ENCODE measurements at places on chromosomes 7 and 10.

DNA sequence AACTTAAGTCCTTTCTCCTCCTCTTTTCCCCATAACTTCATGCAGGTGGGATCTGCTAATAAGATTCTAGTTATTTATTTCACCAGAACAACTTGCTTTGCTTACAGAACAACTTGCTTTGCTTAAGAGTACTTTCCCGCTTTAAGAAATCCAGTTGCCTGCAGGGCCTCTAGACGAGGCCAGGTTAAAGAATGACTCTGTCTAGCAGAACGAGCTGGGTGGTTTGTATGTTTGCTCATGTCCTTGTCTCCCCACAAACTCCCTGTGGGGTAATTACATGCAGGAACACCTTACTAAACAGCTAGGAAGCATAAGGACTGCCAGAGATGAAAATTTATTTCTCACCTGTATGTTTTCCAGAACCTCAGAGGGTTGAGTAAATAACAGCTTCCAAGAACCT lies 8.8 kb upstream of the FZD8 start:
- no peak for DNase-seq

DNA sequence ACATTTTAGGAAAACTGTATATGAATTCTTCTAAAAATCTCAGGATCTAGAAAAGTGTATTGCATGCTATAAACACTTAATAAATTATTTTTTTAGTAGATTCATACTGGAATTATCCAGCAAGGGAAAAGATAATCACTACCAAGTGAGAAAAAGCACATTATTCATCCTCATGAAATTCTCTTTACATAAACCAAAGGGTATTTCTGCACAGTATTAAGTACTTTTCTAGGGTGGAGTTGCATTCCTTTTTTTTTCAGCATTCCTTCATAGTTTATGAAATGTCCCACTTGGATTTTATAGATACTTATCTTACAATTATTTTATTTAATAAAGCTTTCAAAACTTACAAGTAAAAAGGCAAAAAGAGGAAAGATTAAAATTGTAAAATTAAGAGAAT lies 403.3 kb downstream of the HGF start:
- no peak for DNase-seq

DNA sequence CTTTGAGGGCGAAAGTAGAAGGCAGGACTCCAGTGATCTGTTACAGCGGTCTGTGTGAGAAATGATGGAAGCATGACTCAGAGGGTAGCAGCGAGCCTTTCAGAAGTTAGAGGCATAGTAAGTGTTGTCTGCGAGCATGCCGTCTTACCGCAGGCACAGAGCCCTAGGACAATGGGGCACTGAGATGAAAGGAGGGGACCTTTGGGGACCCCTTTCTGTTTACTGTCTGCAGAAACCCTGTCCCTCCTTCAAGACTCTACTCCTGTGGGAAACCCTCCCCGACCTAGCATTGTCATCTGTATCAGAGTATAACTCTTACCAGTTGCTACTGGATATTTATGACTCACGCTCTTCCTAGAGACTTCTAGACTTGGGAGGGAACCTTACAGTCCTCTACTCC lies 87.2 kb upstream of the AGK start:
- DNase-seq, result no peak

- no peak for DNase-seq
These were observed 236.3 kb downstream of the KLF6 start for GRCh38 chr10:3548702-3549101.

DNA sequence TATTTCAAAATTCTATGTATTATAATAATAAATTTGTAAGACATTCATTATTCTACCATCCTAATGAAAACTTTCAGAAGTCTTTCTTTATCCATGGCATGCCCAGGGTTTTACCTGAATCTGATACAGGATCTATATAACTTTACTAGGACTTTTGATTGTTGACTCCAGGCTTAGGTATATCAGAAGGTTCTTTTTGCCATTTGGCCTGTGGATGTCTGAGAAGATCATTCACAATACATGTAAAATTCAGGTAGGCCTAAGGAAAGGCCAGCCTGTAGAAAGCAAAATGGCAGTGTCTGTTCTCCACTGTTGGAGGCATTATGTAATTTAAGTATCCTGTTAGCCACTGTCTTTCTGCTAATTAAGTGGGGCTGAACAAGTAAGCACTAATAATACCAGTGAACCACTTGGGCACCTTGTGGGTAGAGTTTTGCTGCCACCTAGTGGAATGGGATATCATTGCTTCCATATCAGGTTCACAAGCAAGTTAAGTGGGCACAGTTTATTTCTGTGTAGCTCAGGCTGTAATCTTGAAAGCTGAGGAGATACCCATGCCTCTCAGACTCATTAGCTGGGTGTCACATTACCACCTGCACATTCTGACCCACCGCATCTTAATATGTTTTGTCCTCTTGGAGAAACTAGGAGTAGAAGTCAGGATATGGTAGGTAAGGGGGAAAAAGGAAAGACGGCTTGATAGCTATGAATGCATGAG lies 105.5 kb downstream of the SEPTIN7 start:
- peak; percentile 40 for DNase-seq

GRCh38 chr7:471191-471865 lies 48.3 kb downstream of the PDGFA start:
- DNase-seq, result no peak

- DNase-seq, result no peak
These were observed 37.7 kb upstream of the TOMM7 start for GRCh38 chr7:22860337-22860736.

GRCh38 chr7:71591876-71592275 lies 459.9 kb downstream of the GALNT17 start:
- no peak for DNase-seq

GRCh38 chr7:87152897-87153641 lies 816 bp downstream of the DMTF1 start:
- no peak for DNase-seq

DNA sequence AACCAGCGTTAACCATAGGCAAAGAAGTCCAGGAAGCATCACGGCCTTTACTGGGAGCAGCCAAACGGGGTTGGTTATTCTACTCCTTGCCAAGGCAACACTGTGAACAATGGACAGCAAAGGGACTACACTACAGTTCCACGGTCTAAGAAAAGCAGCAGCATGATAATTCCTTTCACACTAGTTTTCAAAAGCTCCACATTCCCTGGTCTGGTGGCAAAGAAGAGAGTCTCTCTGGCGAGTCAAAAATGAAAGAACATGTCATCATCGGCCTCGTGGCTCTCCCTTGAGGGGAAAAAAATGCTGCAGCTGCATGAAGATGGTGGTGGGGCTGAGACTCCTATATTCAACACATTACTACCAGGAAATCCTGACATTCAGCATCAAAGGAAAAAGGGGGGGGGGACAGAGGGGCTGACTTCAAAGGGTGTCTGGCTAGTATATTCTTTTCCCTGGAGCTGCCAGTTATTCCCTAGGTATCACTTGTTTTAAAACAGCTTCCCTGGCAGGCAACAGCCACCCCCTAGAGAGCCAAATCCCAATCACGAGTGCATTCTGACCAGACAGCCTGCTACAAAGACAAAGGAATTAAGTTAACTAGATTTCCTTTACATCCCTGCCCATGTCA lies 49.1 kb downstream of the SLC37A3 start:
- DNase-seq, result no peak

All from activated CD8-positive, alpha-beta memory T cell treated with anti-CD3 and anti-CD28 coated beads for 1 hour (primary cell).